Renal cortical epithelial cell (primary cell): ENCODE measurements at places on chromosomes 13 and 19.

DNA sequence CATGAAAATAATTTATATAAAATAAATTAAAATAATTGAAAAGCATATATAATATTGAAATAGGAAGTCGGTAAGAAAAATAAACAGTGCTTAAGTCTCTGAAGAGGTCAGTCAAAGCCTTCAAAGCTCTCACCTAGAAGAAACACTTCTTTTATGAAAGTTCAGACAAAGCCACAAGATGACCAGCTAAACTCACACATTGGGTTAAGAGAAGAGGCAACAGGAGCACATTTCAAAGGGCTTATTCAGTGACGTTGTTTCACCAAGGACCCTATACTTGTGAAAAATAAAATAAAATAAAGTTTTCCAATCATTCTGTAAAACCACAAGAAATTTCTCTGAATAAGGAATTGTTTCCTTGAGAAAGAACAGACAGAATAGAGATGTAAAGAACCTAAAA is 2.5 kb upstream of the ITM2B start:
- peak; percentile 68 for DNase-seq

GRCh38 chr13:38902551-38902950 is 88.1 kb downstream of the STOML3 start:
- DNase-seq, result no peak

DNA sequence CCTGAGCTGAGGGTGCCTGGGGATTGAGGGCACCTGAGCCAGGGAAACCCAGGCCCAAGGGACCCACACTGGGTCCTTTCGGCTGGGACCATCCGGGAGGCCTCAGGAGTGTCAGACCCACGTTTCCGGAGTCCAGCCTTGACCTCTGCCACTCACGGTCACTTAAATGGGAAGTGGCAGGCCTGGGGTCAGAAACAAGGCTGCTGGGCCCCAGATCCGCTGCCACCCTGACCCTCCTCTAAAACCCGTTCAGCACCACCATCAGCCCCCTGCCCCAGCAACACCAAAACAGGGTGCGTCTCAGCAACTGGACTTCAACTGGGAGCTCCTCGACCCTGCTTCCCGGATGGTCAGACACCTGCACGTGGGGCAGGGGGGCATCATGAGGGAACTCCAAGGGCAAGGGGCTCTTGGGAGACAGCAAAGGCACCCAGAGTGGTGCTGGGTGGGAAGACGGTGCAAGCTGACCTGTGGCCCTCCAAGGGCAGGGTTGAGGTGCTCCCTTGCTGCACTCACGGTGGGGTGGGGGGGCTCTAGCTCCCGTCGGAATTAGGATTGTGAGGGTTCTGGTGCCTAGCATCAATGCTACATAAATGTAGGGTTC is 1.2 kb upstream of the PLPP2 start:
- DNase-seq, result no peak

- peak; percentile 86 for DNase-seq
Measured at GRCh38 chr13:30898678-30899241, 7.3 kb upstream of the MEDAG start.
